ENCODE measurements at places on chromosomes 6 and 20.

DNA sequence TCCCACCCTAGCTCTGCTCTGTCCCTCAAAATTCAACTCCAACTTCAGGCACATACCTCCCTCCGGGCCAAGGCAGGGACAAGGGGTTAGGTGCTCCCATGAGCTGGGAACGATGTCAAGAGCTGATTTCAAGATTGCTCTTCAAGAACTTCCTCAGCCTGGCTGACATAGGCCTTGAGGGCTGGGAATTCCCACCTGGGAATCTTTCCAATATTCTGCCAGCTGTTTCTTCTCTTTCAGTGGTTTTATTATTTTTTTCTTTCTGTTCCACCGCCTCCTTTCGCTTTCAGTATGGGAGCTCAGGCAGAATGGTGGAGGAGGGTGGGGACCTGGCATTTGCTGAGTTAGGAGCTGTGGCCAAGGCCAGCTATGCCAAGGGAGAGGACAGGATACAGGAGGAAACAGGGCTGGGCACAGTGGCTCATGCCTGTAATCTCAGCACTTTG is 33.7 kb downstream of the SRSF3 start:
- DNase-seq = no peak

DNA sequence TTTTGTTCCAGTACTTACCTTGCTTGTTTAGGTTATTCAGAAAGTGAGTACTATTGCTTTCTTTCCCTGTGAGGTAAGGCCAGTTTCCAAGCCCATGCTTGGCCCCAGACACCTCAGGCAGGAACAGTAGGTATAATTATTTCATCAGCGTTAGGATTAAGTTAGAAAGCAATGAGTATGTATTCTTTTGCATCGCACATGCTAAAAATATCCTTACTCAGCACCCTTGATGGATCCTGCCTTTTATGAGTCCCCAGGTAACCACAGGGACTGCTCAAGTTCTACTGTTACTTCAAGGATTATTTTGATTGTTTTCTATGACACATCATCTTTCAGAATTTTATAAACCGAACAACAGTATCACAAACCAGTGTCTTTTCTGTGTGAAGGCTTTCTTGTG is 128.9 kb downstream of the FARS2 start:
- no peak for DNase-seq

DNA sequence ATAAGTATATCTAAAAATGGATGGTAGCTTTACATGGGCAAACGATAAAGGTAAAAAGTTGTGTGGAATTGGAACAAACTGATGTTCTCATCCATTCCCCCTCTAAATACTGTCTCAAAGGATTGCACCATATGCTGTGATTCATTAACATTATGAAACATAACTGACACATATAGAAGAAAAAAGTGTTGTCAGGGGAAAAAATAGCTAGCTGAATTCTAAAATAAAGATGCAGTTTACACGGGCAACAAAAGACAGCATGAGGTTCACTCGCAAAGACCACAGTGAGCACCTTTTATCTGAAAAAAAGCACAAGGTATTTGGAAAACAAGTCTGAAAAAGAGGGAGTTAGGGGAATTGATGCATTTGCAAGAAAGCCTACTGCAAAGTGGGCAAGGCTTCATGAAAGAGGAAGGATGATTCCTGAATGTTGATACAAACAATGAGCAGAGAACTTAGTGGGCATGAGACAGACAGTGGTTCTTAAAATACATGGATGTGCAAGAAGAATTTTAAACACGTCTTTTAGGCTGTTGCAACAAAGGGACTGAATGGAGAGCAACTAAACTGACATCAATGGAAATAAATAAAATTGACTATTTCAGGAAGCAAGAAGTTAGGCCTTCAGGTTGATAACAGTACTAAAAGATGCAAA is 280.9 kb downstream of the KIF16B start:
- no peak for DNase-seq

DNA sequence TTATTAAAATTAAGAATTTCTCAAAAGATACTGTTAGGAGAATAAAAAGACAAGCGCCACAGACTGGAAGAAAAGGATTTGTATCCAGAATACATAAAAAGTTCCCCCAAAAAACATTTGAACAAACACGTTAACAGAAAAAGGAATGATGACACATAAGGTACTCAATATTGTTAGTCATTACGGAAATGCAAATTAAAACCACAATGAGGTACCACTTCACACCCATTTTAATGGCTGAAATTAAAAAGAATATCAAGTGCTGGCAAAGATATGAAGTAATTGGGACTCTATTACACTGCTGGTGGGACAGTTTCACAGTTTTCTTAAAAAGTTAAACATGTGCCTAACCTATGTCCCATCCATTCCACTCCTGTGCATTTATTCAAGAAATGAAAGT is 51.4 kb downstream of the HECA start:
- DNase-seq = no peak

- no peak for DNase-seq
Measured at GRCh38 chr6:119443993-119444641, 94.6 kb upstream of the MAN1A1 start.

DNA sequence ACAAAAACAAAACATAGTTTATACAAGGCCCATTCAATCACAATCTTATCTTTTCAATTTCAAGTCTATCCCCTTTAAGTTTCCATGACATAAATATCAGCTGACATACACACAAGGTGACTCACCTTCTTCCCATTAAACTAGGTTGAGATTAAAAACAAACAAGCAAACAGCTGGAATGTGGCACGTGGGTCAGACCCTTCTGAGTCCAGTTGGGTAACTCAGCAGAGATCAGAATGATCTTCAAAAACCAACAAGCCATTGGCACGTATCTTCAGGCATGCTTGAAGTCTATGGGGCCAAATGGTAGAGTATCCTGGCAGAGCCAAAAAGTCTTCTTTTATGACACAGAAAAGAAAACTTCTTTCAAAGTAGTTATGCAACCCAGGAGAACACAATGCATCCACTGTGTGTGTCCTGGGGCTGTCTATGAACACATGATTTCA is 603.5 kb upstream of the CITED2 start:
- no peak for DNase-seq

DNA sequence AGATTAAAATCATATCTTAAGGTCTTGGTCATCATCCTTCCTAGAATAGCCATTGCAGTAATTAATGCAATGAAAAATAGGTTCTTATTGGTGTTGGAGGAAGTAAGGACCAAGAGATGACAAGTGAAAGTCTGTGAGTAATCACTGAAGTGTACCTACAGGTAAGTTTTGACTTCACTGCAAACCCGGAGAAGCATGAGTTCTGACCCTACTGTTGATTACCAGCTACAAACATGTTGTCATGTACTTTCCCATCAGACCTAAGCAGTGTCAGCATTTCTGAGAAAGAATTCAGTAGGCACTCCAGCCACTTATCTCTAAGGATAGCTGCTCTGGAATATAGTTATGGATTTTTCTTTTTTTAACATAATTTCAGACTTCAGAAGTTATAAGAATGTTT is 280.9 kb downstream of the ZFAND3 start:
- no peak for DNase-seq

GRCh38 chr6:37514837-37515236 is 15.1 kb upstream of the CCDC167 start:
- DNase-seq = no peak

DNA sequence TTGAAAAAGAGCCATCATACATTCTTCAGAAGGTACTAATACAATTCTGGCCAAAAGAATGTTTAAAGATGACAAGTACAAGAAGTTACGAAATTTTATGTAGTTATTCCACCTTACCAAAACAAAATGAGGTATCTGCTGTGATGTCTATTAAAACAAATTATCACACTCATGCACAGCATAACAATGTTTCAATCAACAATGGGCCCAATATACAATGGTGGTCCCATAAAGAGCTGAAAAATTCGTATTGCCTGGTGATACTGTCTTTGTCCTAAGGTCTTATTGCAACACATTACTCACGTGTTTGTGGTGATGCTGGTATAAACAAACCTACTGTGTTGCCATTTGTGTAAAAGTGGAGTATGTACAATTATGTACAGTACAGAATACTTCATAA is 3.6 kb upstream of the NUP153 start:
- DNase-seq = no peak

GRCh38 chr20:3545401-3545925 is 74.6 kb downstream of the ATRN start:
- no peak for DNase-seq

GRCh38 chr6:138677538-138677937 is 96.0 kb upstream of the CCDC28A start:
- no peak for DNase-seq

DNA sequence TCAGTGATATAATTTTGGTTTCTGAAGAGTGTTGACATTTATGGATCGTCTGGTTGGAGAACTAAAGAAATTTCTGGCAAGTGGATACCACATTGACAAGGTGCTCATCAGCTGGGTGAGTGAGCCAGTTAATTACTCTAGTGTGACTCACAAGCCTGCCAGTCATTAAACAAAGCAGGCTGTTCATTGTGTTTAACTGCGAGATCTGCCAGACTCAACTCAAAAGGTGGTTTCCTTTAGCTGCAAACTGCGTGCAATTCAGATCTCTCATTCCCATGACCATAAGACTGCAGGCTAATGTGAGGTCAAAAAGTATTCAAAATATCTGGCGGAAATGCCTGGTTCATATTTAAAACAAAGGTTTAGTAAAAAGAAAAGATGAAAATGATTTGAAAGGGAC is 32.5 kb upstream of the IYD start:
- no peak for DNase-seq

GRCh38 chr6:33579828-33580714 is at the start of gene BAK1:
Gene BAK1, minus strand, starts transcription at chr6:33580276. Its CDS starts 2,672 bp downstream, at chr6:33577604.
- peak; percentile 77 for DNase-seq

- no peak for DNase-seq
Measured at GRCh38 chr6:91142154-91142553, 555.3 kb upstream of the MAP3K7 start.

DNA sequence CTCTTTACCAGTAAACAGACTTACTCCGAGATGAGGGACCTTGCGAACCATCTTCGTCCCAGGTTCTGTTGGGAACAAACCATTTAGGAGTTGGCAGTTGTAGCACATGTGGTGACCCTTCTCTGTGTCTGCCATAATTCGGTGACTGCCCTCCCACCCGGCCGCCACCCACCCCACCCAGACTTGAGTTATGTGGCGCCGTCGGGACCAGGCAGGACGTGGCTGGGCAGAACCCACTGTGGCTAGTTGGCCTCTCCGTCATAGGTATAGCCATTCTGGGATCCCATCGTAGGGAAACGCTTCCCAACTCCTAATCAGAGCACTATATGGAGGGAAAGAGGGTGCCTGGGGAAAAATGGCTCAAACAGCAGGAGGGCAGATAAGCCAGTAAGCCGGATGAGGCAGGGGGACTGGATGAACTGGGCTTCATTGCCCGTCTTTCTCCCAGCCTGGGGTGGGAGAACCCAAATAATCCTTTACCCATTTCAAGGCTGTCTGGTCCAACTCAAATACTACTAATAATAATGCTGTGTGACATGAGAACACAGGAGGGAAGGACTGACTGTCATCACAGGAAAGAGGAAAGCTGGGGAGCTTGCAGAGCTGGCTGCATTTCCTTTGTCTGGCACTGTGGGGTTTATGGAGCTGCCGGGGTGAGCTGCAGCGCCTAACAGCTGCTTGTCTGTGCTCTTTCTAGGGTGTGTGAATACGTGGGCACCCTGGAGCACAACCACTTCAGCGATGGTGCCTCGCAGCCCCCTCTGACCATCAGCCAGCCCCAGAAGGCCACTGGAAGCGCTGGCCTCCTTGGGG is 73.0 kb upstream of the PBOV1 start:
- no peak for DNase-seq

- DNase-seq = no peak
Measured at GRCh38 chr6:147055821-147056392, 148.3 kb upstream of the STXBP5 start.

DNA sequence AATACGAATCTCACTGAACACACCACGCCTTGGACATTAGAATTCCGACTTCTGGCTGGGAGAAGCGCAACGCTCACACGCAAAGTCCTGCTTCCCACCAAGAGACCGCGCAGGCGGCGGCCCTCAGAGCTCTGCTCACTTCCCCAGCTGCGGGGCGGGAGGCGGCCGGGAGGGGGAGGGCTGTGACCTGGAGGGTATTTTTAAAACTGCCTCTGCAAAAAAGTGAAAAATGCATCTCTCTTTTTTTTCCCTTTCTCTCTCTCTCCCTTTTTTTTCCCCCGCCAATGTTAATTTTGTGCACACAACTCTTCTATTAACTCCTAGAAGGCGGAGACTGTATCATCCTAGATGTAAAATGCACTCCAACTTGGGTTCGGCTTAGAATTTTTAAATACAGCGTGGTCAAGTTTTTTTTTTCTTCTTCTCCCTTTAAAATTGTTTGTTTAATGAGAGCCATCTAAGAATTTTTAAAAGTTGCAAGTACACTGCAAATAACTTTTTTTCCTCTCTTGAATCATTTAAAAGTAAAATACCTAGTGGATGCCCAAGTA is 66.4 kb downstream of the STX11 start:
- no peak for DNase-seq

GRCh38 chr6:53306819-53307347 is 41.9 kb downstream of the ELOVL5 start:
- DNase-seq = no peak

- DNase-seq = no peak
Measured at GRCh38 chr20:18323705-18324104, 35.4 kb downstream of the ZNF133 start.

- DNase-seq = no peak
Measured at GRCh38 chr20:41030061-41030460, 1.4 kb downstream of the TOP1 start.

- no peak for DNase-seq
Measured at GRCh38 chr20:24983896-24984295, 8.7 kb downstream of the APMAP start.

Data from activated CD4-positive, alpha-beta T cell treated with anti-CD3 and anti-CD28 coated beads, Interleukin-2, amount 50 U/mL, for 1 hour (primary cell).